ENCODE measurements at places on chromosomes 16 and 17.

DNA sequence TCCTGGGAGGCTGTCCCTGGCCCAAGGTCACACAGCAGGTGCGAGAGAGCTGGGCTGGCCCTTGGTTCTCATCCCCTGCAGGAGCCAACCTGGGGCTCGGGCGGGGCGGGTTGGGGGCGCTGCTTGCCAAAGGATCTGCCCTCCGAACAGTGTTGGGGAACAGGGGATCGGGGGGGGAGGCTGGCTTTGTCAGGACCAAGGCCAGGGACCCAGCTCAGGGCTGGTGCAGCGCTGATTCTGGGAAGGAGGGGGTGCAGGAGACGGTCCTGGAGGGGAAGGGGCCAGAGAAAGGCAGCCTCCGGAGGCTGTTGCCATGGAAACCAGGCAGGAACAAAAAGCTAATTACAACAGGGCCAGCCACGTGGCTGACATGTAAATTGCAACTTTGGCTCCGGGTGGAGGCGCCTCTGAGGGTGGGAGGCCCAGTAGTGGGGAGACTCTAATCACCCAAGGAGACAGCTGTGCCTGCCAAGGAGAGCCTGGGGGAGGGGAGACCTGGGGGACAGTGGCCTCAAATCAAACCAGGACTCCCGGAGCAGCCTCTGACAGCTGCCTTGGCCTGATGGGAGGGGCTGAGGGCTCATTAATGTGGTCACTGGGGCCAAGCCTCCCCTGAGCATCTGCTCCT, 1.3 kb downstream of the TUBB3 start:
- no peak for DNase-seq

DNA sequence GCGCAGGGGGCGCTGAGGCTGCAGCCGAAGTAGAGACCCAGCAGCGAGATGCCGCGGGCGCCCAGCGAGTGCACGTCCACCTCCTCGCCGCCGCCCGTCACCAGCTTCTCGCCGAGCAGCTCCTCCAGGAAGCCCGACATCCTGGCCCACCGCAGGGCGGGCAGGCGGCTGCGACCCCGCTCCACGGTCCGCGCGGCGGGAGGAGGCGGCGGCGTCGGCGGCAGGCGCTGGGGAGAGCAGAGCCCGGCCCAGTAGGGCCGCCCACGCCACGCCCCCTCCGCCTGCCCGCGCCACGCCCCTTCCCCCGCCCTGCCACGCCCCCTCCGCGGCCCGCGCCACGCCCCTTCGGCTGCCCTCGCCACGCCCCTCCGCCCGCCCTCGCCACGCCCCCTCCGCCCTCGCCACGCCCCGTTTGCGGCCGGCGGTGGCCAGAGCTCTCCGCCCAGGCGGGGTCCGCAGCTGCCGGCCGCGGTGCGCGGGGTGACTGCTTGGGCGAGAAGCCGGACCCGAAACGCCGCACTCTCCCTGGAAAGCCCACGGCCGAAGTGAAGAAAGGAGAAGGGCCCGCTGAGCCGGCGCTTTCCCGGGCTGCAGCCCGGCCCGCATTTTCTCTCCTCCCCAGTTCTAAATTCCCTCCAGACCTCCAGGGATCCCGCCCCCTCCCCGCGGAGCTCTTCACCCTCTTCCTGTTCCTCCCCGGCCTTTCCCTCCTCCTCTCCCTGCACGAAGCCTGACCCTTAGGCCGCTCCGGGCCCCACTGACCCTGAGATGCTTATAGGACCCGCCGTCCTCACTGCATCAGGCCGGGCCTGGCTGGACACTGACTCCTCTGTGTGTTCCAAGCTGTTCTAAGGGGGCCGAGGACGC, at the start of gene NXN:
Gene NXN, minus strand, starts transcription at position 238 of the 867 bp plus-strand sequence.
- no peak for DNase-seq

GRCh38 chr16:66566051-66566901, at the start of gene CMTM1:
Gene CMTM1 (plus strand): TSS chr16:66566439. CDS start chr16:66566514, 75 bp downstream.
- no peak for DNase-seq

DNA sequence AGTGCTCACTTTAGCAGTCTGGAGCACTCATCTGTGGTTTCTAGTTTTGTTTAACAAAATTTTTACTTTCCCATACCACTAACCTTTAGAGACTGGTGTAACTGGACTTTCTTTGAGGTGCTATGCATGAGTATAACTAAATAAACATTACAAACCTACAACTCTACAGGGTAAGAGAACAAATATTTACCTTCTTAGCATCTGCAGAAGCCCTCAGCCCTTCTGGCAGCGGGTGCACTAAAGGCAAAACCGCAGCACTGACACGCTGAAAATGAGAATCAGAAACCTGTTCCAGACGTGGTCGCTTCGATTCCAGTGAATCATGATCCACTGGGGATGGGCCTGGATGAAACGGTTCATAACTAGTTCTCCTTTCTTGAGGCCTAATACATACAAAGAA, 43.7 kb downstream of the NCOR1 start:
- DNase-seq, result peak; percentile 66

DNA sequence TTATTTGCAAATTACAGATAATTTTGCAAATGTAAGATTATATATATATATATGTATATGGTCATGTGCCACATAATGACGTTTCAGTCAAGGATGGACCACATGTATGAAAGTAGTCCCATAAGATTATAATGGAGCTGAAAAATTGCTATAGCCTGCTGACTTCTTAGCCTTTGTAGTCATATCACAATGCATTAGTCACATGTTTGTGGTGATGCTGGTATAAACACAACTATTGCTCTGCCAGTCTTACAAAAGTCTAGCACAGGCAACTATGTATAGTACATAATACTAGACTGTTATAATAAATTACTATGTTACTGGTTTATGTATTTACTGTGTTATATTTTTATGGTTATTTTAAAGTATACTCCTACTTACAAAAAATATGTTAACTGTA, 444.3 kb downstream of the KCNJ2 start:
- no peak for DNase-seq

GRCh38 chr17:27613433-27613832, 17.6 kb upstream of the LGALS9 start:
- DNase-seq, result no peak

GRCh38 chr16:81578636-81579413, 134.2 kb downstream of the CMIP start:
- DNase-seq, result no peak

DNA sequence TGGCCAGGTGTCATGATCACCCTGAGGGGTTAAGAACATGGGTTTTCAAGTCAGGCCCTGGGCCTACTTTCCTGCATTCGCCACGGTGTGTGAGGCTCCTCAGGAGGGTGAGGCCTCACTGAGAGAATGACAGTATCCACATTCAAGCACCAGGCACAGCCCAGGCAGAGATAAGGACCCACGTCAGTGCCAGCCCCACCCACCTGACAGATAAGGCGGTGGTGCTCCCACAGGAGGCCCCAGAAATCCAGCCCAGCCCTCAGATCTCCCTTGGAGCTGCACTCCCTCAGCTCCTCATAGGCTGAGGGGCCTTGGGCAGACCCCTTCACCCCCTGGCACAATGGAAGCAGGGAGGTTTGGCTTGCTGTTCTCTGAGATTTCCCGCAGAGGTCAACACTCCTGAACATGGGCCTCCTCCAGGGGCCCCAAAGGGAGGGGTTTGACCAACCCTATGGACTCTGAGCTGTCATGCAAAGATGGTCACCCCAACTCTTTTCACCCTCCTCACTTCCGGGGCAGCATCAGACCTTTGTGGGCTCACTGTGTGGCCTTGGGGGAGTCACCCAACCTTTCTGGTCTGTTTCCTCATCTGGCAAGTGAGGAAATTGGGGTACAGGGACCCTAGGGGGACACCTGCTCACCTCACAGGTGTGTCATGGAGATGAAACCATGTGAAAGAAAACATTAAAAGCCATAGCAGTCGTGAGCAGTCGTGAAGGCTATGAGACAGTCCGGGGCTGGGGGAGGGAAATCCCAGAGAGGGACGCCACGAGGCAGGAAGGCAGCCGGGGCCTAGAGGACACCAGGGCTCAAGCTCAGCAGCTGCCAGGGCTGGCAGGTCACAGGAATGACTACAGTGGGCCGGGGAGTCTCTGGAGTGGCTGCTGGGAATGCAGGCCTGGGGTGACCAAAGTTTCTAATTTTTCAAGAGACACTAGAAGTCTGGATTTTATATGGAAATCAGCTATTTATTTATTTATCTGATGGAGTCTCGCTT, 15.4 kb downstream of the PLLP start:
- DNase-seq, result no peak

- no peak for DNase-seq
Measured at GRCh38 chr16:26169473-26169872, 477.7 kb downstream of the HS3ST4 start.

GRCh38 chr17:82890339-82890730, 50.5 kb upstream of the ZNF750 start:
- no peak for DNase-seq

GRCh38 chr17:66945147-66945835, 19.2 kb upstream of the CACNG4 start:
- no peak for DNase-seq

- no peak for DNase-seq
Measured at GRCh38 chr16:57518520-57518919, 17.9 kb downstream of the CCDC102A start.

Measured in smooth muscle cell of the brain vasculature (primary cell).